Daoy (cell line): ENCODE measurements at places on chromosomes 1 and 21. TPM values are rescaled to one million over a fixed set of nuclear protein-coding genes. Genes with fewer than 3 reads are reported as not detected.

DNA sequence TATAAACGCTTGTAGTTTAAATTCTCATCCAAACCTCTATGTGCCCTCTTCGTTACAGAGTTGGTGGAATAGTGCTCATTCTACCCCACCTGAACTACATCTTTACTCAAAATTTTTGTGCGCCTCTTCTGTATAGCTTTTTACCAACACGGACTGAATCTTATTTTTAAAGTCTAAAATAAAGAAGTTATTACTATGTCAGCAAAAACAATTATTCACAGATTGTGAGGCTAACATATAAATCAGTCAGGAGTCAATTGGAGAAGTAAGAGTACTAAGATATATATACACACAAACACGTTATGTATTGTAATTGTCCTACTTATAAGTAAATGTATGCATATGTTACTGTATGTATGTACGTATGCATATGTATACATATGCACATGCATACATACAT is 274.9 kb upstream of the ADGRL4 start:
- no peak for DNase-seq

- DNase-seq: no peak
These were observed 3.7 kb downstream of the LENEP start for GRCh38 chr1:154996966-154997701.

GRCh38 chr1:7842517-7842916 is 10.3 kb downstream of the UTS2 start:
- no peak for DNase-seq

Gene LAMTOR5
- 123 and 189 TPM in 2 replicates for total RNA-seq

Gene S100A2
- 86.8 and 88.6 TPM in 2 replicates for total RNA-seq

Gene SIPA1L2
- total RNA-seq: 33.7 and 37.4 TPM in 2 replicates

Gene FAM151A
- total RNA-seq: not detected in 2 replicates

Gene RPE65
- total RNA-seq: under 0.01 TPM in 1 of 2 replicates, not detected in the other
